Bone marrow (tissue), 2 donors: ENCODE measurements at places on chromosomes 11 and 22.

- DNase-seq, result no peak
Observed at GRCh38 chr11:92837595-92837994, 131.9 kb upstream of the MTNR1B start.

GRCh38 chr22:28791124-28791523 lies 9.2 kb downstream of the XBP1 start:
- DNase-seq, result no peak

GRCh38 chr22:32606181-32606580 lies 131.6 kb downstream of the FBXO7 start:
- no peak for DNase-seq

- no peak for DNase-seq
Observed at GRCh38 chr22:24593836-24594568, 1.1 kb upstream of the LRRC75B start.

DNA sequence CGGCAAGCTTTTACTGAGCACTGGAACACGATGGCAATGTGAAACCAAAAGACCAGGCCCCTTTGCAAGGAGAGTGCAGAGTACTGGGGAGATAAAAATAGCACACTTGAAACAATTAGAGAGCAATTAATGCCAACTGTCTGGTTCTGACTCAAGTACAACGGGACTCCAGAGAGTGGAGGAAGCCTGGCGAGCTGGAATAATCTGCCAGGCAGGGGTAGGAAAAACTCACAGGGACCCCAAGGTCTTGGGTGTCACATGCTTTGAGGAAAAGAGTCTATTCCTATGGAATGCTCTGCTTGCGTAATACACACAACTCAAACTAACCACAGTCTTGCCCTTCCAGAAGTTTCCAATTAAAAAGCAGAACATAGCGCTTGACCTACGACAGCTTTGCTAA lies 113.0 kb upstream of the CLMP start:
- DNase-seq, result no peak

DNA sequence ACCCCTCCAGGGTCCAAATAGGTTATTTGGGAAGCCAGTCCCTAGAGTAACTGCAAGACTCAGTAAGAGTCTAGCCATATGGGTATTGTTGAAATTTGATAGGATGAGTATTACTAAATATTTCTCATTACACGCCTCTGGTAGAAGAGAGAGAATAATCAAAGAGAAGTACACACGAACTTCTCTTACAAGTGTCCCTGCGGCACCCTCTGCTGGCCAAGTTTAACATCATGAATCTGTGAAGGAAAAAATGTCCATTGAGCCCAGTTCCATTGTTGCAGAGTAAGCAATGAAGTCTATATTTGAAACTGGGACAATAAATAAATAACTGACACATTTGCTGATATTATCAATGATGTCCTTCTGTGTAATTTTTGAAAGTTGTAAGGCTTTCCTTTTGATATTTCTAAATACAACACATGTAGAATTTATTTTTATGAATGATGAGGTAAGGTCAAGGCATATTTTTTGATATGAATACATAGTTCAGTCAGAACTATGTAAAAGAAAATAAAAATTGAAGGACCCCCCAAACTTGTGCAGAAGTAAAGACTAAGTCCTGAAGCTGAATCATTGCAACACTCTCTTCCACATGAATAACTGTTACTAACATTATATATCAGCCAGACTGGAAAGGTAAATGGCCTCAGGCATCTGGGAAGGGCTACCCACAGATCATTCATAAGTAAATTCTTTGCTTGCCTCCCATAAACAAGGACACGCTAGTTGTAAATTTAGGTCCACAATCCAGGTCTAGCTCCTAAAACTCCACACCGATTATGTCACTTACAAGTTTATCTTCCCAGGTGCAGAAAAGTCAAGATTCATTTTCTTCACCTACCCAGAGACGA lies 10.0 kb downstream of the OR51L1 start:
- no peak for DNase-seq

GRCh38 chr11:19766206-19766605 lies 53.6 kb downstream of the NAV2 start:
- no peak for DNase-seq
